ENCODE measurements at places on chromosomes 3 and 15. TPM values are rescaled to one million over a fixed set of nuclear protein-coding genes. Genes with fewer than 3 reads are reported as not detected.

The SLC15A2 gene
- total RNA-seq, result 7.1 TPM

The XCR1 gene
- not detected for total RNA-seq

The INSYN1 gene
- 15.1 TPM for total RNA-seq

The CLDN11 gene
- total RNA-seq, result 3.1 TPM

The MAP4 gene
- total RNA-seq, result 224 TPM

The RPS27L gene
- total RNA-seq, result 85.1 TPM

The WNT5A gene
- total RNA-seq, result 3.1 TPM

The ELP6 gene
- 28.0 TPM for total RNA-seq

The LRTM1 gene
- not detected for total RNA-seq

The PLA1A gene
- total RNA-seq, result 1.6 TPM

The FLNB gene
- total RNA-seq, result 60.2 TPM

The UNC45A gene
- total RNA-seq, result 96.9 TPM

The POPDC2 gene
- 83.8 TPM for total RNA-seq

The RFTN1 gene
- total RNA-seq, result 39.7 TPM

The GRAMD2A gene
- total RNA-seq, result 0.64 TPM

The SLC26A6 gene
- total RNA-seq, result 7.5 TPM

The EXD1 gene
- not detected for total RNA-seq

The GUCA1C gene
- total RNA-seq, result not detected

The ADAMTSL3 gene
- 19.4 TPM for total RNA-seq

The STRIT1 gene
- not detected for total RNA-seq

The ZBED2 gene
- 0.20 TPM for total RNA-seq

The MAPKAPK3 gene
- total RNA-seq, result 22.5 TPM

The PRSS50 gene
- not detected for total RNA-seq

The KLF15 gene
- 92.6 TPM for total RNA-seq

The COLQ gene
- total RNA-seq, result 1.5 TPM

The SV2B gene
- 1.2 TPM for total RNA-seq

The BOC gene
- total RNA-seq, result 83.8 TPM

The XXYLT1 gene
- 10.1 TPM for total RNA-seq

The FOXL2NB gene
- 0.15 TPM for total RNA-seq

The TRAT1 gene
- 1.2 TPM for total RNA-seq

The VPS33B gene
- total RNA-seq, result 9.0 TPM

The SLC22A13 gene
- 0.16 TPM for total RNA-seq

The AHSG gene
- not detected for total RNA-seq

The FANCD2OS gene
- 0.77 TPM for total RNA-seq

The UBR1 gene
- 36.2 TPM for total RNA-seq

The DAPK2 gene
- 2.0 TPM for total RNA-seq

The C2CD4B gene
- total RNA-seq, result 1.7 TPM

The ZNF660 gene
- 4.5 TPM for total RNA-seq

The PAQR5 gene
- total RNA-seq, result 2.3 TPM

The CHL1 gene
- 38.7 TPM for total RNA-seq

The EPHA6 gene
- total RNA-seq, result 3.3 TPM

The VEPH1 gene
- 0.62 TPM for total RNA-seq

The RYR3 gene
- 3.5 TPM for total RNA-seq

The CD200R1 gene
- 0.78 TPM for total RNA-seq

The MASP1 gene
- 5.2 TPM for total RNA-seq

The MNS1 gene
- total RNA-seq, result 0.94 TPM

The IL20RB gene
- total RNA-seq, result 7.3 TPM

The GPR171 gene
- total RNA-seq, result 4.3 TPM

The PLA2G4D gene
- not detected for total RNA-seq

The TAGLN3 gene
- 1.1 TPM for total RNA-seq

The C3orf85 gene
- total RNA-seq, result not detected

The OIP5 gene
- 0.49 TPM for total RNA-seq

Data from gastroesophageal sphincter (tissue), 4 donors.